NCI-H1694 (cell line): ENCODE measurements at places on chromosomes 5 and 9.

GRCh38 chr5:91433861-91434260 is 50.7 kb upstream of the ARRDC3 start:
- no peak for DNase-seq

DNA sequence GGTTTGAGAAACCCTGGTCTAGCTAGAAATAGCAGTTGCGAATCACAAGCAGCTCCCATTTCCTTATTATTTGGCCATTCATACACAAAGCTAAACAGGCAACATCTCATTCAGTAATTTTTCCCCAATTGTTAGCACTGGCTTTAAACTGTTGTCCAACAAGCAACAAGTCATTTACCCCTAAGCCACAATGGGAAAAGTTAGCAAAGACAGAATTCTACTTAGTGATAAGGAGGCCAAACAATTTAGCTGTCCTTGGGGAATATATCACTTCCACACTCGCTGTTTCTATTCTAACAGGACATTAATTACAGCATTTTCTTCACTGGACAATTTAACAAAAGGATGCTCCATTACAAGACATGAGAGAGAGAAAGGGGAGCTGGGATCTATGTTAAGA is 2.8 kb downstream of the MYO10 start:
- no peak for DNase-seq

GRCh38 chr5:128426090-128426534 is 111.9 kb downstream of the FBN2 start:
- no peak for DNase-seq

- no peak for DNase-seq
Observed at GRCh38 chr5:35456506-35456905, 161.2 kb upstream of the SPEF2 start.

- DNase-seq: no peak
Observed at GRCh38 chr9:3874449-3875360, 348.9 kb upstream of the RFX3 start.

GRCh38 chr5:170109059-170110031 is 3.6 kb downstream of the FOXI1 start:
- DNase-seq: no peak

- DNase-seq: no peak
Observed at GRCh38 chr5:51345106-51345505, 38.1 kb upstream of the ISL1 start.

DNA sequence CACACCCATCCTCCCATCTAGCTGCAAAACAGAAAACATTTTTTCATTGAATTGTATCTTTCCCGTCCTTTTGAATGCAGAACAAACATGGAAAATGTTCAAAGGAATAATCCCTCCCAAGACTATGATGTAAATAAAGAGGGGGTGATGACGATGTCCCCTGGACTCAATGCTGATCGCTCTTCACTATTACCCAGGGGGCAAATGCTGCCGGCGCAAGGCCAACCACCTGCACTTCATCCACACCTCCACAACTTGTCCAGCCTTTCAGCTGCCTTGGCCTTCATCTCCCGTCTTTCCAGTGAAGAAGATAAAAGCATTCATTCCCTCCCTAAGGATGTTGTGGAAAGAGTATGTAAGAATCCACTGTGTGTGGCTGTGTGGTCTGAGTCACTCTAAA is 240.3 kb downstream of the AGTPBP1 start:
- DNase-seq: no peak

- no peak for DNase-seq
Observed at GRCh38 chr9:113558632-113559502, 95.3 kb downstream of the RGS3 start.
